Right atrium auricular region (tissue), 2 donors: ENCODE measurements at places on chromosomes 11 and 22. TPM values are rescaled to one million over a fixed set of nuclear protein-coding genes. Genes with fewer than 3 reads are reported as not detected.

The SEPTIN5 gene
- 162 TPM for total RNA-seq

The ANO5 gene
- total RNA-seq = 38.7 TPM

The TCF20 gene
- total RNA-seq = 15.5 TPM

DNA sequence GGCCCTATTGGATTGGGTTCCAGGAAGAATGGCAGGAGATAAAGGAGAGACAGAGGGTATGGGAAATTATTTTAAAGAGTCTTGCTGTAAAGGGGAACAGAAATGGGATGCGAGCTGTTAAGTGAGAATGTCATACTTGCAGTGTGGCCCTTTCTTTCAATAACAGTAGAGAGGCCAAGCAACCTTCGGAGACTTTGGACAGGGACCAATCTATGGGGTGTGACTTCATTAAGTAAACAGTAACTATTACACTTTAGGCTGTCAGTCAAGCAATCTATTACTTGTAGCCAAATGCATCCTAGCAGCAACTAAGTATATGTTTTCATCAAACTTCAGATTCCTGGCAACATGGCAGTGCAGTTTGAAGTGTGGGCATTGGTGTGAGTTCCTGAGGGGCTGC is 376.2 kb upstream of the LARGE1 start:
- no peaks in the 10 kb centered on the region for H3K36me3 ChIP-seq
- H3K4me1 ChIP-seq = no peaks in the 10 kb centered on the region
- no peak overlapping the region for H3K27ac ChIP-seq
- no peaks in the 10 kb centered on the region for H3K27me3 ChIP-seq
- no peak overlapping the region for H3K4me3 ChIP-seq

DNA sequence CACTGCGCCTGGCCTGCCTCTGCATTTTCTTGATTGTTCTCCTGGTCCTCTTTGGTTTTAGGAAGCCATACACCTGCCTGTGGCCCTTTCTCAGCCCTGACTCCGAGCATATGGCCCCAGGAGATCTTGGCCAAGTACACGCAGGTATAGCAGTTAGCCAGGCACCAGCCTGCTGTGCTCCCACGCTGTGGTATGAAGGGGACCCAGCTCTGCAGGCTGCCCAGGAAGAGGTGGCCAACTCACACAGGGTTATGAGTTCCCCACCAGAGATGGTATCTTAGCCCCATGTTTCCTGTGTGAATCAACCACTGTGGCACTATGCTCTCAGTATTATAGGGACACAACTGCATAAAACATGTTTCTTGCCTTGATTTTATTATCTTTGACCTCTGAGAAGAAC is 31.1 kb downstream of the SGSM3 start:
- no peaks in the 10 kb centered on the region for H3K4me1 ChIP-seq
- DNase-seq = no peak
- H3K27me3 ChIP-seq = no peaks in the 10 kb centered on the region
- peaks cover 51% of the 10 kb centered on the region for H3K36me3 ChIP-seq
- H3K4me3 ChIP-seq = no peak overlapping the region
